ENCODE measurements at places on chromosomes 5 and 9.
A peak's percentile ranks its signal among the peaks of the same experiment; 100 is the strongest.

- no peak for DNase-seq
These were observed 114.6 kb upstream of the SLC12A2 start for GRCh38 chr5:127969002-127969401.

GRCh38 chr5:142551338-142552067 is 134.4 kb downstream of the FGF1 start:
- DNase-seq = no peak

DNA sequence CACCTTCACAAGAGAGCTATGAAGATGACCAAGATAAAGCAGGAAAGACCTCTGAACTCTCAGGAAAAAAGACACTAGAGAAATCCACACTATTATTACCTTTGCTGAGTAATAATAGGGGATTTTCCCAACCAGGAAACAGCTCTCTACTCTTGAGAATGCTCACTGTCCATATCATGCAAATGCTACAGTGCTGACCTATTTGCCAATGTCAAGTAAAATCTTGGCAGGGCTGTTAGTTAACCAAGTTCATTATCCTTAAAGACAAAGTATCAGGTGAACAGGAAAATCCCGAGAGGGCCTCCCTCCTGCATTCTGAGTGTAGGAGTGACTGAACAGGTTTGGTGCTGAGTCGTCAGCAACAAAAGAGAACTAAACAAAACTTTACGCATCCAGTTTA is 306.6 kb downstream of the ACTL7B start:
- no peak for DNase-seq

DNA sequence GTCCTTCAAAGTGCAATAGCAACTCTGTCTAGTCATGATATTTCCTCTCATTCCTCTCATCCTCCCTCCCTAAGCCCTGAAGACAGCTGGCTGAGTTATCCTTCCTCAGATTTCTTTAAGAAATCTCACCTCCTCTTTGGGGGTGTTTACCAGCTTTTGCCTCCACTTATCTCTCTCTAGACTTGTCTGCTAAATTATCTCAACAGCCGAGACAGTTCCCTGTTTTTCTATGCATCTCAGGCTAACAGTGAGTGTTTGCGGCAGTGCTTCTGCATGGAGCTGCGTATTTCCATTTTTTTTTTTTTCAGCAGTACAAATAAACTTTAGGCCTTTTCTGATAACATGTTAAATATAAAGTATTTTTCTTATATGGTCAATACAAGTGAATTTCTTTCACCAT is 20.9 kb downstream of the KCTD16 start:
- no peak for DNase-seq

GRCh38 chr5:54230936-54231685 is 79.3 kb downstream of the ARL15 start:
- no peak for DNase-seq

- no peak for DNase-seq
These were observed 40.1 kb downstream of the SLC38A9 start for GRCh38 chr5:55671975-55672374.

- DNase-seq = no peak
These were observed 615 bp downstream of the RACK1 start for GRCh38 chr5:181243018-181243563.

DNA sequence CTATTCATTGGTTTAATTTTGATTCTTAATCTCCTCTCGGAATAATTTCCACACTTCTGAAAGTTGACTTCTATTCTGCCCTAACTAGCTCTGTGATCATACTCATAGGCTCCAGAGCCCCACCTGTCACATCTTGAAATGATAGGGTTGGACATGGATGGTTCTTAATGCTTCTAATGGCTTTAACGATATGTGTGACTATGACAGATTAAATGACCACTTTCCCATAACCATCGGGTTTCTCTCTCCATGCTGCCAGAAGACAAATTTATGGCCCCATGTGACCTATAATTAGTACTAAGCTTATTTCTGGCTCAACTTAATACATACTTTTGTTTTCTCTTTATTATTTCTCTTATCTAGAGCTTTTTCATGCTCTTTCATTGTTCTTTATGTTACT is 251.1 kb upstream of the TUT7 start:
- no peak for DNase-seq

- peak; percentile 56 for DNase-seq
These were observed 4.8 kb upstream of the DPM2 start for GRCh38 chr9:127942216-127943010.

DNA sequence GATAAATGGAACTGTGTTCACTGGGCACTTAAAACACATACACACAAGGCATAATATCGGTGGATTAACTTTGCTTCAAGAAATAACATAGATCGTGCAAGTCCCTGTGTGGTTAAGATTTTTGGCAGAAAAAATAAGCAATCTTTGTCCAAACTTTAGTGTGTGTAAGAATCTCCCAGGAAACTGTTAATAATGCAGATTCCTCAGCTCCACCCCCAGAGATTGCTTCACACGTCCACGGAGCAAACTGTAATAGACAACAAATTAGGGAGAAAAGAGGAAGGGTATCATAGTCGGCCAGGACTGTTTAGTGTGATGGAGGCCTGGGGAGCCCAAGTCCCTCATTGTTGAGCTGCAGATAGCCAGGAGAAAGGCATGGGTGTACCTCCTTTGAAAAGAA is 84.8 kb downstream of the PJA2 start:
- DNase-seq = no peak

DNA sequence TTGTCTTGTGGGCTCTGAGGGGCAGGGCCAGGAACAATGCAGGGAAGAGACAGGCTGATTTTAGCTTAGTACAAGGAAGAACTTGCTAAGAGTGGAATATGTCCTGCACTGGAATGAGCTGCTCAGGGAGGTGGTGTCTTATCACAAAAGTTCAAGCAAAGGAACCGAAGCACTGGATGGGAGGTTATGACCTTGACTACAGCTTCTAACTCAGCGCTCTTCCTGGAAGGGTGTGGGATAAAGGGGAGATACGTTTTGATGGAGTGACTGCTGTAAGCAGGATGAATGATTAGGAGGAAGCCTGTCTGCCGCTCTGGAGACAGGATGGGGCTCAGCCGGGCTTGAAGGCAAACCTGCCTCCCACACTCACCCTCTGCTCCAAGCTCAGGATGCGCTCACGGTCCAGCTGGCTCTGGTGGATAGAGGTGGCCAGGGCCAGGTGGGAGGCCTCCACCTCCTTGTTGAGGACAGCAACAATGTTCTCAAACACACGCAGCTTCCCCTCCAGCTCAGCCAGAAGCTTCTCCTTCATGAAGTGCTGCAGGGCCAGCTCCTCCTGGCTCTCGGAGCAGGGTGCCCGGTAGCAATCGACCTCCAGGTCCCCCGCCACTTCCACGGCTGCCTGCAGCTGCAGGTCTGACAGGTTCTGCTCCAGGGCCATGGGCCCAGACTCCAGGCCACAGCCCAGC is 13.5 kb downstream of the TRAF1 start:
- DNase-seq = no peak

- no peak for DNase-seq
These were observed 391 bp upstream of the NRG2 start for GRCh38 chr5:140043508-140043872.

GRCh38 chr9:97858393-97858713 is 5.3 kb downstream of the FOXE1 start:
- DNase-seq = no peak

- DNase-seq = no peak
These were observed 11.5 kb downstream of the AQP3 start for GRCh38 chr9:33435821-33436277.

DNA sequence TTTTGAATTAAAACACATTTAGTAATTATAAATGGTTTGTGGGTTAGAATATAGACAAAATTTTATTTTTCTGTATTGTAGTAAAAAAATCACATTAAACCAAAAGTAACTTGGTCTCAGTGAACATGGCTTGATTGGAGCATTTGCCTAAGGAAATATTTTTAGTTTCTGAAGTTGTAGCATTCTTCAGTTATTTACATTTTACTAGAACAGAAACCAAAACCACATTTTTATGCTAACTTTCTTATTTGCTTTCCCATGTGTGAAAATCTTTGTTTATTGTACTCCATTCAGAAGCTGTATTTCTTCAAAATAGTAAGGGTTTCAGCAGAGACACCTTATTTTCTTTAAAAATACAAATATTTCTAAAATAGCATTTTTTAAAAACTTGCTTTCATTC is 129.9 kb downstream of the SGCD start:
- DNase-seq = no peak

- DNase-seq = no peak
These were observed 54.1 kb downstream of the SH3GL2 start for GRCh38 chr9:17632994-17633393.

DNA sequence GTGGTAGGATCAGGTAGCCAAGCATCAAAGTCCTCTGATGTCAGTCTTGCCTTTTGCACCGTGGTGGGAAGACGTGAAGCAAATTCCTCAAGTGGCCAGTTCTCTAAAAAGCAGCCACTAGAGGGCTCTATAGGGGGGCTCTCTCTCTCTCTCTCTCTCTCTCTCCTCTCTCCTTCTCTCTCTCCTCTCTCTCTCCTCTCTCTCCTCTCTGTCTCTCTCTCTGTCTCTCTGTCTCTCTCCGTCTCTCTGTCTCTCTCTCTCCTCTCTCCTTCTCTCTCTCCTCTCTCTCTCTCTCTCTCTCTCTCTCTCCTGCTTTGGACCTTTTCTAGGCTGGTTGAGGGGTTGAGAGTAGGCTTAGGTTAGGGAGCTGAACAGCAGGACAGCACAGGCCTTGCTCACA is 13.9 kb upstream of the OSMR start:
- no peak for DNase-seq

GRCh38 chr5:160480652-160481051 is 59.0 kb downstream of the PTTG1 start:
- no peak for DNase-seq

GRCh38 chr9:88871669-88872068 is 119.6 kb upstream of the S1PR3 start:
- no peak for DNase-seq

GRCh38 chr5:14308384-14309154 is 165.4 kb downstream of the TRIO start:
- no peak for DNase-seq

- no peak for DNase-seq
These were observed 65.4 kb upstream of the IRX4 start for GRCh38 chr5:1948111-1948510.

- no peak for DNase-seq
These were observed 135.4 kb upstream of the RASEF start for GRCh38 chr9:83198371-83198770.

DNA sequence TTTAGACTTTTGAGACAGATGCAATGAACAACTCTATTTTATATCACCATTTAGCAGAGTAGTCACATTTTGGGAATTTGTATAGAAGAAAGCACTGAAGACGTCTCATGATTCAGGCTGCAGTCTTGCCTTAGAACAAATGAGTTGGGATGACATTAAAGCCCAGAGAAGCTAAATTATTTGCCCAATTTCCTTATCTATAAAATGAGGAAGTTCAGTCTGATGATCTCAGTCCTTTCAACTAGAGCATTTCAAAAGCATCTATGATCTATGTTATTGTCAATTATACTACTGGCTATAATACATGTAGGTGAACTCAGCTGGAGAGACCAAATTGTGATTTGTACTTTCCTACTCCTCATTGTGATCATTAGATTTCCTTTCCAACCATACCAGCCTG is 154.1 kb downstream of the OSTF1 start:
- DNase-seq = no peak

GRCh38 chr9:70488098-70488792 is 73.8 kb upstream of the KLF9 start:
- no peak for DNase-seq

- DNase-seq = no peak
These were observed 5.4 kb downstream of the ACTL7B start for GRCh38 chr9:108850293-108850897.

- no peak for DNase-seq
These were observed 87.1 kb upstream of the ELL2 start for GRCh38 chr5:96048763-96049162.

DNA sequence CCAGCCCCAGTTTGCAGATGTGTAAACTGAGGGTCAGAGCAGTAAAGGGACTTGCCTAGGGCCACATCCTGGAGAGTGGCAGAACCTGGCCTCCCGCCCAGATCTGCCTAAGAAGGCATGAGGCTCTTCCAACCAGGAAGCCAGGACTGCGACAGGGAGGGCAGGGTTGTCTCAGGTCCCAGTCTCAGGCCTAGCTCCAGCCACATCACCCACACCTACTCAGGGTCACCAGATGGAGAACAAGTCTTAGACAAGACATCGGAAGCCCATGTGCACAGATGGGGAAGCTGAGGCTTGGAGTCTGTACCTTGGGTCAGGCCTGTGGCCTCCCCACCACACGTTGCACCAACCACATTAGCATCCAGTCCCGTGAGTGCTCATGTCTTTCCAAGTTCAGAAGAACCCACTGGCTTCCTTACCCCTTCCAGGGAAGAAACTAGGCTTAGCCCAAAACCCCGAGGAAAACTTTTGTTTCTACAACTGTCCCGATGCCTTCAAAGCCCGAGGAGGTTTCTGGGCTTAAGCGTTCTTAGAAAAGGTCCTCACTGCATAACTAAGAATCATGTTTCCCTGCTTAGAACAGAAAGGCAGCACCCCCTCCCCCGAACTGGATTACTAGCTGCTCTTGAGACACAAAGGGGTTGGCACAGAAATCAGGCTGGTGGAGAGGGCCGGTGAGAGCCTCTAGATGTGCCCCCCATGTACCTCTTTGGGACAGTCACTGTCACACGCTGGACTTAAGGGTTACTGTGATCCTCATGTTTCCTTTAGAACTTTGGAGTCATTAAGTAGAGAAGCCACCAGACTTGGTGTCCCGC is 2.2 kb downstream of the FAM78A start:
- DNase-seq = no peak

DNA sequence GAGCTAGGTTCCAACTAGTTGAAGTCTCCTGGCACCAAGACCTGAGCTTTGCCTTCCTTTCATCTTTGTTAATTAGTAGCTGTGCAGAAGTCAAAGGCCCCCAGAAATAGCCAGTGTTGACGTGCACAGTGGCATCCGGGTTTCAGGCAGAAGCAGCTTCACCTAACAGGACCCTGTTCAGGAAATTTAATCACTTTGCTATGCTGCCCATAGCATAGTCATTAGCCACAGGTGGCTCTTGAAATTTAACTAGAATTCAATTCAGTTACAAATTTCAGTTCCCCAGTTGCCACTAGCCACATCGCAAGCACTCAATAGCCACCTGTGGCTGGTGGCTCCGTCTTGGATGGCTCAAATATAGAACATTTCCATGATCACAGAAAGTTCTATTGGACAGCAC is 179.1 kb downstream of the GOLPH3 start:
- DNase-seq = no peak

GRCh38 chr5:116442095-116442534 is 132.5 kb downstream of the SEMA6A start:
- DNase-seq = no peak

DNA sequence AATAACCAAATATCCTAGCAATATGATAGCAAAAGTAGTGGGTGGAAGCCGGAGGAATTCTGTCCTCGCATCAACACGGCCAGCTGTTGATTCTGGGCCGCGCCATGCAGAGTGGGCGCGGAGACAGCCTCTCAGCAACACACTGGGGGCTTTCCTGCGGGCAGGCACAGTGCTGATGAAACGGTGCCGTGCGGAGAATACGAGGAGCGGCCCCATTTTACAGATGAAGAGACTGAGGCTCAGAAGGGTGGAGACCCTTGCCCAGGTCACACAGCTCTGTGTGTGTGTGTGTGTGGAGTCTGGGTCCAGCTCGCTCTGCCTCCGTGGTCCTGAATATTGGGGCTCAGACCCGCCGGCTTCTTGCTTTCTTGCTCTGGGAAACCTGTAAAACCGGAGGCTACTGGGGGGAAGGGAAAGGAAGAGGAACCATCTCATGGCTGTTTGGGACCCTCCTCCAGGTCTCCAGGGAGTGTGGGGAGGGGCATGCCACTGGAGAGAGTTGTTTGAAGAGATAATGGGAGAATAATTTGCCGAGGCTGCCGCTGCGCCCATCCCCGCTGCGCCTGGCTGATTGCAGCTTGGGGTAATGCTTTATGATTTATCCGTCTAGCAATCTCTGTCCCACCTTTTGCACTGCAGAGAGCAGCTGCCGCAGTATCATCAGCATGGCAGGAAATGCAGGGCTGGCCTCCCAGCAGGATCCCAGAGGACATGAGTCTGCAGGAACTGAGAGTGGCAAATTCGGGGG is 36.6 kb downstream of the NCS1 start:
- DNase-seq = no peak
